ENCODE measurements at places on chromosomes 6 and 20.

- DNase-seq = no peak
Measured at GRCh38 chr6:153942361-153942760, 96.7 kb upstream of the OPRM1 start.

DNA sequence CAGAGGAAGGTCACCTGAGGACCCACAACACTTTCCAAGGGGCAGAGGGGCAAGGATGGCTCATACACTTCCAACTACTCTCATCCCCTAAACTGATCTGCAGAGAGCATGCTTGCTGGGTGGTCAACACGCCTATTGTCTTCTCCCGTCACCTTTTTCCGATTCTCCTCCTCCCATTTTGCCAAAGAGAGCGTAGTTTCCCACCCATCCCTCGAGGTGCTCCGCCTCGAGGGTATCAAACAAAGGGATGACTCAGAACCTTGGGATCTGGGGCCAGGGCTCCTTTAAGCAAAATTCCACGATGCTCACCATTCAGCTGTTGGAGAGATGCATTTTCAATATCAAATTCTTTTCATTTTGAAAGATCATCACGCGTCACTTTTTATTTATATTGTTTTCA, 507.5 kb upstream of the SULF2 start:
- DNase-seq = no peak

GRCh38 chr20:4234128-4234527, 218.8 kb upstream of the RNF24 start:
- no peak for DNase-seq

DNA sequence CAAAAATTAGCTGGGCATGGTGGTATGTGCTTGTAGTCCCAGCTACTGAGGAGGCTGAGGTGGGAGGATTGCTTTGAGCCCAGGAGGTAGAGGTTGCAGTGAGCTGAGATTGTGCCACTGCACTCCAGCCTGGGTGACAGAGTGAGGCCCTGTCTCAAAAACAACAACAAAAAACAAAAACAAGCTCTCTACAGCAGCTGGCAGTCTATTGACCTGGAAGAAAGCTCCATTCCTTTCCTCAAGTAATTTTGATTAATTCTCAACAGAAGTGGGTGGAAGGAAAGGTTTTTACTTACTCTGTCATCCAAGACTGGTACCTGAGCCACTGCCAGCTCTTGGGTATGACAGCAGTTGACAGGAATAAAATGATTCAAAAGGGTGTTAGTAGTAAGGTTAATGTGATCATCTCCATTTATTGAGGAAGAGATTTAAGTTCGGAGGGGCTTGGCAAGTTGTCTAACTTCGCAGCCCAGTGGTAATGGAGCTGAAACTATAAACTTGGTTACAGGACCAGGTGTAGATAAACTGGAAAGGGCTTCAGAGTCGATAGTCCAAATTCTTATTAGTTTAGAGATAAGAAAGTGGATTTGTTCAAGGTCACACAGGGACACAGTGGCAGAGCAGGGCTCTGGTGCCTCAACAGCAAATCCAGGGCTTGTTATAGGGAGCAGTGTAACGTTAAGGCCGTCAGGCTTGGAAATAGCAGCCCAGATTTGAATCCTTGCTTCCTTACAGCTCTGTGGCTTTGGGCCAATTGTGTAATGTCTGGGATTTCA, 14.8 kb downstream of the SRSF3 start:
- no peak for DNase-seq

DNA sequence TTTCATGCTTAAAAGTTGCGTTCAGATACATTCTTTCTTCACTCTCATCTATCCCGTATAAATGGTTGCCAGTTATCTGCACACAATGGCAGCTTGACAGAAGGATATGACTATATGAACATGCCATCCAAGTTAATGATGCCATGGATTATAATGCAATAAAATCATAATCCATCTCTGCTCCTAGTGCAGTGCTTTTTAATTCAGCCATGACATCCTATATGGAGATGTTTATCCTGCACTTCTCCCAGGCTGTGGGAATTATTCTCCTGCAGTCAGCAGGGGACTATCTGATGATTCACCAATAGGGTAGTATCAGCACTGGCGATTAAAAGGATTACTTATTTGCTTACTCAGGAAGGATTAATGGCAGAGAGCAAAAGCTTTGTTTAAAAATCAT, 273.8 kb downstream of the SAMD5 start:
- DNase-seq = no peak

GRCh38 chr6:10112871-10113549, 301.9 kb downstream of the TFAP2A start:
- no peak for DNase-seq

DNA sequence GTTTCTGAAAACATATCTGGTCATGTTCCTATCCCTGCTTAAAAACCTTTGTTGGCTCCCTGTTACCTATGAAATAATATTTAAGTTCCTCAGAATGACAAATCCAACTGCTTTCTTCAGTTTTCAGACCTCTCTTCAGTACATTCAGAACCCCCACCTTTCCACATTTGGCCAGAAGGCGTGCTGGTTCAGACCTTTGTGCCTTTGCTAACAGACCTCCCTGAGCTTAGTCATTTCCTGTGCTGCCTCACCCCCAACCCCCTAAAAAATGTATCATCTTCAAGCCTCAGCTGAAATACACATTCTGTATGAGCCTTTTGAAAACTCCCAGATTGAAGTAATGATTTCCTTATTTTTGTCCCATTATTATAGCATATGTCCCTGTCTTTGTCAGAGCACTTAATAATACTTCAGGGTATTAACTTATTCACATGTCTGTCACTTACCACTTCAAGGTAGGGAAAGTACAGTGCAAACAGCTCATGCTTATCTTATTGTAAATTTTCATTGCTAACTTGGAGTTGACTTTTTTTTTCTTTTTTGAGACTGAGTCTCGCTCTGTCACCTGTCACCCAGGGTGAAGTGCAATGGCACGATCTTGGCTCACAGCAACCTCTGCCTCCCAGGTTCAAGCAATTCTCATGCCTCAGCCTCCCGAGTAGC, 19.7 kb downstream of the FAM217A start:
- no peak for DNase-seq

DNA sequence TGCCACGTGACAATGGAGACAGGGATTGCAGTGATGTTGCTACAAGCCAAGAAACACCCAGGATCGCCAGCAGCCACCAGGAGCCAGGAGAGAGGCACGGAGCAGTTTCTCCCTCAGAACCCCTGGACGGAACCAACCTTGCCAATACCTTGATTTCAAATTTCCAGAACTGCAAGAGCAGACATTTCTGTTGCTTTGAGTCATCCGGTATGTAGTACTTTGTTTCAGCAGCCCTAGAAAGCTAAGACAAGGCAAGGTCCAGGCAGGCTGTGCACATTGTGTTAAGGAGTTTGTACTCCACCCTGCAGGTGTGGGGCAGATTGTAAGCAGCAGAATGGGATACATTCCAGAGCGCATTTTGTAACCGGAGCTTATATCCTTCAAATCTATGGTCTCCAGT, 48.3 kb downstream of the TRERF1 start:
- no peak for DNase-seq

- peak; percentile 2 for DNase-seq
Measured at GRCh38 chr20:23920408-23921325, 41.1 kb upstream of the CST5 start.

DNA sequence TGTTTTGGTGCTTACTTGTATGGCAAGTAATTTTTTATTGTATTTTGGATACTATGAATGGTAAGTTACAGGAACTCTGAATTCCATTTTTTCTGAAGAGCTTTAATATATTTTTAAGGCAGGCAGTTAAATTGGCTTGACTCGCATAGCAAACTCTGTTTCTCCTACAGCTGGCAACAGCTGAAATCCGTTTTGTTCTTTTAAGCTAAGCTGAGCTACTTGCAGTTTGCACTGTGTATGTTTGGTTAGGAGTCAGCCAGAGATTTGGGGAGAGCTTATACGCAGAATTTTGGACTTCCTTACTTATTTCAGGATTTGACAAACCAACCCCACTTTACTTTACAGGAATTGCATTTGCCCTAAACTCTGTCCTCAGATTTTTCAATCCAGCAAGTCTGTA, 179.1 kb downstream of the COL19A1 start:
- DNase-seq = no peak

DNA sequence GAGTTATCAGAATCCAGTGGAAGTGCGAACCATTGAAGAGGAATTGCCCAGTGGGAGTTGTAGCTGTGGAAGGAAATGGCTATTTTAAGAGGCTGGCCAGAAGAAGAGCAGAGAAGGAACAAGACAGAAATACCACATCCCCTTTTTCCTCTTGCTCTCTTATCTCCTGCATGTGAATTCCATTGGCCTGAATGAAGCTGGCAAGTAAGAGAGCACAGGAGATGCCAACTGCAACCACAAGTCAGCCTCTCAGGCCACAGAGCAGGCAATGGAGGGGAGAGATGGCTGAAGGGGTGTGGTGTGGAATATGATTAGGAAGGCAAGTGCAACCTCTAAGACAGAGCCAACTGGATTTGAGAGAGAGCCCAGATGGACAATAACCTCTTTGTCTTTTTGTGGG, 362.7 kb upstream of the IMPG1 start:
- DNase-seq = no peak

GRCh38 chr6:2651536-2651935, 99.2 kb downstream of the MYLK4 start:
- no peak for DNase-seq

- no peak for DNase-seq
Measured at GRCh38 chr6:3324262-3324942, 65.7 kb downstream of the PSMG4 start.

DNA sequence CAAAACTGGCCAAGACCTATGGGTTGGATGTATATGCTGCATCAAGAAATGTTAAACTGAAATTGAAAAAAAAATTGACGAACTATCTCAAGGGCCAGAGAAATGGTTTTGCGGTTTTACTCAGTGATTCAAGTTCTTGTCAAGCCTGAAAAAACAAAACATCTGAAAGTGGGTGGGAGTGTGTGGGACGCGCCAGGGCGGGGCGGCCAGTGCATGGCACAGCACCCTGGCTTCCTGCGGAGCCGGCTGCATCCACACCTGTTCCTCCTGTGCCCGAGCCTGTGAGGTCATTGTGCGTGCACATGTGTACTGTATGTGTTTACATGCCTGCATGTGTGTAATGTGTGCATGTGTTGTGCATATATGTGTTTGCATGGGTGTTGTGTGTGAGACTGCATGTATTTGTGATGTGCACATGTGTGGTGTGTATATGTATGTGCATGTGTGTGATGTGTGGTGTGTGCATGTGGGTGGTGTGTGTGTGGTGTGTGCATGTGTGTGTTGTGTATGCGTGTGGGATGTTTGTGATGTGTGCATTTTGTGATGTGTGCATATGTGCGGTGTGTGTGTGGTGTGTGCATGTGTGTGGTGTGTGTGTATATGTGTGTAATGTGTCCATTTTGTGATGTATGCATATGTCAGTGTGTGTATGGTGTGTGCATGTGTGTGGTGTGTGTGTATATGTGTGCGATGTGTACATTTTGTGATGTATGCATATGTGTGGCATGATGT, 59.8 kb downstream of the CDH4 start:
- DNase-seq = no peak

- peak; percentile 12 for DNase-seq
Measured at GRCh38 chr20:47262365-47263013, 94.0 kb downstream of the ZMYND8 start.

DNA sequence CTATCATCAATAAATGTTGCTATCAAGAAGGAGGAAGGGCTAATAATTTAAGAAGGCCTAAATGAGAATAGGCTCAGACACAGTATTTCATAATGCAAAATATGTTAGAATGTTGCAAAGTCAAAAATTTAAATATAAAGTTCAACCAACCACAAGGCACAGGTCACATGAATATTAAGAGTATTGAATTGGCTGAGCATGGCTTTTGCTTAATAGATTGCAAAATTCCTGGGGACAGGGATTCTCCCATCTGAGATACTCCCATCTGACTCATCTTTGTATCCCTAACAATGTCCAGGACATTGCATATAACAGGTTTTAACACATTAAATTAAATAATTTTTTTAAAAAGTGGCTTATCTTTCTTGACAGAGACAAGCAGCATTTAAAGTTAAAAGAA, 32.9 kb upstream of the UTRN start:
- DNase-seq = no peak
